ENCODE measurements at places on chromosomes 7 and 10.

- no peak for DNase-seq
Observed at GRCh38 chr10:122492999-122493481, 31.7 kb downstream of the HTRA1 start.

DNA sequence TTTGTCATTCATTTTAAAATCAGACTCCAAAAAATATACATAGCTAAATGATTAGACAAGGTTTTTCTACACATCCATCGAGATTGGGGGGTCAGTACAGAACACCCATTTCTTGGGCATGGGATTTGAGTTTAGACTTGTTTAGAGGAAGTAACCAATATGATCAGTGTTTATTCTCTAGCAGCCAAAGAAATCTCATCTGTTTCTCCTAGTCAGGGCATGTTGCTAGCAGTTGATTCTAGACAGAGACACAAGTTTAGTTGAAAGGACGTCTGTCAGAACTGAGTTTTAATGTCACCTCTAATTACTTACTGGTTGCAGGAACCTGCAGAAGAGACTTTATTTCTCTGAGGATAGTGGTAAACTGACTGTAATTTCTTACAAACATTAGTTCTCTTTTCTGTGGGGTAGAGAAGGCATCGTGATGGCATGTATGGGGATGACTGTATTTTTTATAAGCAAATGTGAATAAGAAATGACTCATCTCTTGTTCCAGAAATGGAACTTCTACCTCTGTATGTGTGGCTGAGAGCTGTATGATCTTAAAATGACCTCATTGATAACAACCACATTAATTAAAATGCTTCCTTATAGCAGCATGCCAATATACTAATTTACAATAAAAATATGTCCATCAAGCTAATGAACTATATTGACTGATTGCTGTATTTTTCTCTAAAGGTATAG, 30.6 kb upstream of the RHOBTB1 start:
- no peak for DNase-seq

DNA sequence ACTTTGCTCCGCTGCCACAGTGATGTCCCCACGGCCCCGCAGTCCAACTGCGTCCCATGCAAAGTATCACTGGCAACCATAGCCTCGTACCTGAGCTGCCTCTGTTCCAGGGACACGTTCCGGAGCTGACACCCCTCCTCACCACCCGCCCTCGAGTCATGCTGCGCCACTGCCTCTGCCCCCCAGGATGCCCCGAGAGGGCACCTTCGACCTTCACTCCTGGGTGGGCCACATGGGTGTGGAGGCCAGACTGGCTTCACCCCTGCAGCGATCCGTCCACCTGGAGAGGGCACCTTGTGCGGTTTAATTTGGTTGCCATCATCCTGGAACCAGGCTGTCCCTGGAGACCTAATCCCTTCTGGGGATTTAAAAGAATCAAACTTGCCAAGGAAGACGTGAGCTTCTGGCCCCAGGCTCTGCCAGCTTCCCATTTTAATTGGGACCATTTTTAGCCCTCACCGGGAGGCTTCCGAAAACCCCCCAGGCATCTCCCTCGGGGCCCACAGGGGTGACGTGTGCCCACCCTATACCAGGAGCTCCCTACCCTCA, 19.2 kb upstream of the TNRC18 start:
- no peak for DNase-seq

DNA sequence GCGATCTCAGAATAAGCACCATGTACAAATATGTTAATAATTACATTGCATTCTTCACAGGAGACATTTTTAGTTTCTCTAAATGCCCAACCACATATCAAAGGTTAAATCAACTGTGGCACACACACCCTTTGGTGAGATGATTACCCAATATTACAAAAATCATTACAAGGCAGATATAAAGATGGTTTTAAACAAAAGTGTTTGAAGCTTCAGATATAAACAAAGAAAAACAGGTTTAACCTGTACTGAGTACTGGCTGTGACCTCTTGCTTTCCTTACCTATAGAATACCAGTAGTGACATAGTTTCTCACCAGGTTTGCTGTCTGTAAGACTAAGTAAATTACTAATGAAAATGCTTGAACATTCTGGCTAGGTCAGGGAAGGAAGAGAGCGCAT, 360.0 kb upstream of the IGFBP3 start:
- no peak for DNase-seq
